Upper lobe of left lung (tissue), 6 donors: ENCODE measurements at places on chromosomes 2 and 18. TPM values are rescaled to one million over a fixed set of nuclear protein-coding genes. Genes with fewer than 3 reads are reported as not detected.

Gene GALNT3
- 52.3 TPM for total RNA-seq

DNA sequence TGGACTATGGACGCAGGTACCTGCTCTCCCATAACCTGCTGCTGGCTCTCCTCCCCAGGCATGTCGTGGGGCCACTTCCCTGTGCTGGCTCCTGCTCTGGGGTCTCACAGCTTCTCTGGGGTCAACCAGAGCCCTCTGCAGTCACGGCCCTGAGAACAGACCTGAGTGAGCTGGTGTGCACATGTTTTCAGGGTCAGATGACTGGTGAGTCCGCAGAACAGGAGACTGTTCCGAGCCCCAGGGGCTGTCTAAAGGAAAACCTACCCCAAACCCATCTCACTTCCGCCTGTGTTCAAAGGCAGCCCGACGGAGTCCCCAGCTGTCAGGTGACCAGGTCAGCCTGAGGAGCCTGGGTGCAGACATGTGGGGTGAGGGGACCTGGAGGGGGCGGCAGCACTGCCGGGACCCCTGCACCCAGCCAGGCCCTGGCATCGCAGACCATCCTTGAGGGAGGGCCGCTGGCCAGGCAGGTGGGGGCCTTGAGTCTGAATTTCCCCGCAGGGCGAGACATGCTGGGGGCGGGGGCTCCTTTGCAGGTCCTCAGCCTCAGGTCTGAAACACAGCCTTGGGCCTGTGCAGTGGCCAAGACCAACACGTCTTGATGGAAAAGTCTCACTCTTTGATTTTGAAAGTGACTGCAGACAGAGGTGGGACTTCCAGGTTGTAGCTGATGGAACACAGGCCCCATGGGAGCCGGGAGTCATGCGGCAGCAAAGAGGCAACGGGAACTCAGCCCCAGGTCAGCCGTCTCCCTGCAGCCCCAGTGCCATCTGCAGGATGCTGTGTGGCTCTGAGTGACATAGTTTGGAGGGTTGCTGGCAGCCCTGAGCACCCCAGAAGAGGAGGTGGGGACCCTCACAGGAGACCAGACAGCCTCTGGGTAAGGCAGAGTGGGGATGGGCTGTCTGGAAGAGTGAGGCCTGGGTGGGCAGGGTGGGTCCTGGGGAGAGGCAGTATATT lies 65.3 kb downstream of the TWIST2 start:
- peak; percentile 15 for DNase-seq

DNA sequence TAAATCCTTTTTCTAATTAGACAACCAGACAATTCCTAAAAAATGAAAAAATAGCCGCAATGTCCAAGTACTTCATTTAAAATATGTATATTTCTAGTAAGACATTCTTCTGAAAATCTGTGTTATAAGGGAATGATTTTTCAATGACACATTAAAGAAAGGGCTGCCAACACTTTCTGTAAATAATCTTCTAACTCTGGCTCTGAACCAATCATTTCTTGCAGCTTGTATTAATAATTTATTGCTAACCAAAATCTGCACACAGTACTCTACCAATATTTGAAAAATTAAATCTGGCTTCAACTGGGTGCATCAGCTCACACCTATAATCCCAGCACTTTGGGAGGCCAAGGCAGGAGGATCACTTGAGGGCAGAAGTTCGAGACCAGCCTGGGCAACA lies 8.3 kb downstream of the NFU1 start:
- DNase-seq: no peak

Gene PNKD
- 114 TPM for total RNA-seq

DNA sequence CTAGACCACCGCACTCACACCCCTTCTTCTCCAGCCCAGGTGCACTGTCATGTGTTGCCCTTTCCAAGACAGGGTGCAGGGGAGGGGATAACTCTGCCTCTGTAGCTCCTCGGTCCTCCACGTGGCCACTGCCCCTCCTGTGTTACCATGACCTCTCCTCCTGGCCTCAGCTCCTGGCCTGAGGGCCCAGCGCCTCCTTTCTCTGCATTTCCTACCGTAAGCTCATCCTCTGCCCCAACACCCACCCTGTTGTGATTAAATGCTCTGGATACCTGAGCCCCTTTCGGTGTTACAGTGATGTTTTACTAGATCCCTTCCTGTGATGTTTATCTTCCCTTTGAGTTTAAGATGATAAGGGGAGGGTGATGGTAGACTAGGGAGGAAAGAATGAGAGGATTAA lies 242.3 kb downstream of the PTPRM start:
- no peak for DNase-seq
